Activated CD4-positive, CD25-positive, alpha-beta regulatory T cell (primary cell): ENCODE measurements at places on chromosomes 5 and 9.
A peak's percentile ranks its signal among the peaks of the same experiment; 100 is the strongest.

DNA sequence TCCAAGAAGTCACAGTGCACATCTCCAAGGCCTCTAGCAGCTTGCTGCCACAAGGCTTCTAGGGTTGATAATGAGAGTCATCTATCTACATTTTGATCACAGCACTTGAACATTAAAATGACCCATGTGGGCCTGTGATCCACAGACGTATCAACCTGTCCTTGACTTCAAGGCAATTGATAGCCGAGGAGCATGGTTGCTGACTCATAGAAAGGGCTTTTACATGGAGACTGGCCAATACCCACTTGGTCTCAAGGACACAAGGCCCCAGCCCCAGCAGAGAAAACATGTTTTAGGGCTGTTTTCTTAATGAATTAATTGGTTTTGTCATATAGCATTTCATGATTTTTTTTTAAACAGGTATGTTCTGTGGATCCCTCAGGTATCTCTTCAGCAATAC, 314.0 kb downstream of the SEMA5A start:
- no peak for DNase-seq

DNA sequence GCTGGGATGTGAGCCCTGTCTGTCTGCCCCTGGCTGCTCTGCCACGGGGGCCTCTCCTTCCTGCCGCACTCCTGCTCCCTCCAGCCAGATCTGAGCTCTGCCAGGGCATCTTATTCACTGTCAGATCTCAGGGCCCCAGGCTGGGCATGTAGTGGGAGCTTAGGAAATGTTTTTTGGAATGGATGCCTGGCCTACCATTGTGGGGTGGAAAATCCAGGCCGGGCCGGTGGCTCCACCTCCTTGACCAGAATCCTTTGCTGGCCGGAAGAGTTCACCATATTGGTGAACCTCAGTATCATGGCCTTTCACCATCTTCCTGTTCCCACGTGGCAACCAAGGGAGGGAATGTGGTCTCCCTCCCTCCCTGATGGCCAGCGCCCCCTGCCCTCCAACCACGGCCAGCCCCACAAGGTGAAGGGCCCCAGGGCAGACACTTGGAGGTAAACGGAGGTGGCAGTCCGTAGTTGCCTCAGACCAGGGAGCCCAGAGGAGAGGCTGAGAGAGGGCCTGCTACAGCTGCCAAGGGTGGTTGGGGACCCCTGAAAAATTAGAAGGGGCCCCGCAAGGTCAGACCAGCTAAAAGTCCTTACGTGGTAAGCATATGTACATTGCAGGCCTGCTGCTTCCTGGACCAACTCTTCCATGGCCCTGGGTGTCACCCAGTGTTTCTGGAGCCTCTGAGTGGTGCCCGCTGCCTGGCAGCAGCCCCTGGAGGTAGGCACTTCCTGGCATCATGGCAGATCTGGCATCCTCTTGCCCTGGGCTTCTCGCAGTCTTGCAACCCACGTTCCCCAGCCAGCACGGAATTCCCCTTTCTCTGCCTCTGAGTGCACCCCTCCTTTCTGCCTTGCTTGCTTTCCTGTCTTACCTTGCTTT, 153.3 kb downstream of the RGS3 start:
- DNase-seq: no peak

- DNase-seq: no peak
These were observed 45.7 kb downstream of the TMEM174 start for GRCh38 chr5:73218552-73219171.

- DNase-seq: no peak
These were observed 68.1 kb upstream of the CER1 start for GRCh38 chr9:14790628-14791027.

DNA sequence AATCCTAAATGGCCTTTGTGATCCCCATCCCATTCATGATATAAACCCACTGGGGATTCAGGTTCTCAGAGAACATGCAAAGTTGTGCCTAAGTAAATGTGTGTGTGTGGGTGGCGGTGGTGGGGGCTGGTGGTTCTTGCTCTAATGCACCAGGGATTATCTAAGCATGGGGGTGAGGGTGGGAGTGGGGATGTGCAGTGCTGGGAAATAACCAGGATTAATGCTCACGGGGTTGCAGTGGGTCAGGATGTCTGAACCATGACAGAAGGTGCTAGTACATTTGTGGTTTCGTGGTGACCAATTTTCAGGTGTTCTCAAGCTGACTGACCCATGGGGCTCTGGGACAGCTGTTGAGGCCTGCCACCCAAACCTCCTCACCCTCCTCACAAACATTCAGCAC, 101.0 kb downstream of the ZNF608 start:
- no peak for DNase-seq

DNA sequence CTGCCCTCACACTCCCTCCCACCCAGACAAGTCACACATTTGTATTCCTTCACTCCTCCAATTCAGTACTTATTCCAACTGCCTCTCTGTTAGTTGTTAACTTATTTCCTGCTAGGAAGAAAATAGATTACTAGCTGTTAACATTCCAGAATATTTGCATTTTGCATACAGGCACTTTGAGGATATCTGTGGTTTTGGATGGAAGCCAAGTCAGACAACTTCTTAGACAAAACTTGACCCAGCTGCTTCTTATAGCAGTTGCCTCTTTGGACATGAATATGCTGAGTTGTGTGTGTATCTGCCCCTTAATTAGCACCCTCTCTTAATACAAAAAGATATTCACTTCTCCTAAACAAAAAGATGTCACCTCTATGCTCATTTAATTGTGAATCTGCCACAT, 1280.6 kb upstream of the ACO1 start:
- no peak for DNase-seq

GRCh38 chr9:104872656-104873488, 55.1 kb downstream of the ABCA1 start:
- no peak for DNase-seq

GRCh38 chr5:43006424-43007202, 33.5 kb downstream of the ANXA2R start:
- no peak for DNase-seq

DNA sequence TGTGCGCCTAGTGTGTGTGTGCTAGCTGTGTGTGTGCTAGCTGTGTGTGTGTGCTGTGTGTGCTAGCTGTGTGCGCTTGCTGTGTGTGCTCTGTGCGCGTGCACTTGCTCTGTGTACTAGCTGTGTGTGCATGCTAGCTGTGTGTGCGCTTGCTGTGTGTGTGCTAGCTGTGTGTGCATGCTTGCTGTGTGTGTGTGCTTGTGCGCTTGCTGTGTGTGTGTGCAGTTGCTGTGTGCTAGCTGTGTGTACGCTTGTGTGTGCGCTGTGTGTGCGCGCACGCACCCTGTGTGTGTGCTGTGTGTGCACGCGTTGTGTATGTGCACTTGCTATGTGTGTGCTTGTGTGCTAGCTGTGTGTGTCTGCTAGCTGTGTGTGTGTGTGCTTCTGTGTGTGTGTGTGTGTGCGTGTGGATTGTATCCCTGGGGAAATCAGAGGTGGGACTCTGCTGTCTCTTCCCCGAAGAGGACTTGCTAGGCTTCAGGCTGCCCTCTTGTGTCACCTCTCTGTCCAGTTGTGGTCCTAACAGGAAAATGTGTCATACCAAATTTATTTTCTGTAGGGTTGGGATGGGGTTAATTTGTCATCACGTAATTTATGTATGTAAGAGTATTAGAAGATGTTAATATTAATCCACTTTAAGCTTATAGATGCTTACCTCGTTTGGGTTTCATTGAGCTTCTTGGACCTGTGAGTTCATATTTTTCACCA, 38.9 kb downstream of the TPPP start:
- no peak for DNase-seq

GRCh38 chr9:112970939-112971338, 41.1 kb downstream of the ZNF883 start:
- DNase-seq: no peak

- no peak for DNase-seq
These were observed 339.1 kb upstream of the CCNH start for GRCh38 chr5:87751824-87752223.

GRCh38 chr9:88308831-88309560, 79.2 kb upstream of the SPIN1 start:
- no peak for DNase-seq

DNA sequence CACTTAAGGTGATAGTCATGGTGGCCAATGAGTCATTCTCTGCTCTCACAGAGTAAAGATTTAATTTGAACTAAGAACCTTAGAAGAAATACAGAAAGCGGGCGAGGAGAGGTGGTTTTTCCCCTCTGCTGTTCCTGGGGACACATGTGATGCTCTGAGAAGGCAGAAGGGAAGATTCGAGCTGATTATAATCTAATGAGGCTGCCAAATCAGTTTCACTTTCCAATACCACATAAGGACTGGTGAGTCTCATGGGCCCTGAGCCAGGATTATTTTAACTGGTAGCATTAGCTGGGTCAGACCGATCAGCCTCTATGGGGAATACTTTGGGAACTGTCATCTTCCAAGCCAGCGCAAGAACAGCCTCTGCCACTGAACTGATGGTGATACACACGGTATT, 116.5 kb downstream of the SLC1A3 start:
- no peak for DNase-seq

- no peak for DNase-seq
These were observed 528.7 kb upstream of the DAP start for GRCh38 chr5:11289733-11290132.

- DNase-seq: no peak
These were observed 69.6 kb downstream of the ANKRD33B start for GRCh38 chr5:10633271-10634049.

DNA sequence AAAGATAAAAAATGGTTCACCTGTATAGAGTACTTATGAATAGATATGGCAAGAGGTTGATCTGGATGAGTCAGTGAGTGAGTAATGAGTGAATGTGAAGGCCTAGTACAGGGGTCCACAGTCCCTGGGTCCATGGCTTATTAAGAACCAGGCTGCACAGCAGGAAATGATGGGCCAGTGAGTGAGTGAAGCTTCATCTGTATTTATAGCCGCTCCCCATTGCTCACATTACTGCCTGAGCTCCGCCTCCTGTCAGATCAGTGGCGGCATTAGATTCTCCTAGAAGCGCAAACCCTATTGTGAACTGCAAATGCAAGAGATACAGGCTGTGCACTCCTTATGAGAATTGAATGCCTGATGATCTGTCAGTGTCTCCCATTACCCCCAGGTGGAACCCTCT, 307.7 kb upstream of the ZNF608 start:
- no peak for DNase-seq

DNA sequence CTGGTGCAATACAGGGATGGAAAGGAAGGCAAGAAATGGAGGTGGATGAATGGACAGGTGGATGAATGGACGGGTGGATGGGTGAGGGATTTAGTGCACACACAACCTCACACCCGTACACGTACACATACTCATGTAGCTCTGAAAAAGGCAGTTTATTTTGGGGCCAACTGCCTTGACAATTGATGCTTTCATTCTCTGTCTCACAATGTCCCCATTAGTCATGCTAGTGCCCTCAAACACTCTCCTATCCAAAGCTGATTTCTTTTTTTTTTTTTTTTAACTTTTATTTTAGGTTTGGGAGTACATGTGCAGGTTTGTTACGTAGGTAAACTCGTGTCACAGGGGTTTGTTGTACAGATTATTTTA, 495.0 kb downstream of the DMAC1 start:
- DNase-seq: no peak

DNA sequence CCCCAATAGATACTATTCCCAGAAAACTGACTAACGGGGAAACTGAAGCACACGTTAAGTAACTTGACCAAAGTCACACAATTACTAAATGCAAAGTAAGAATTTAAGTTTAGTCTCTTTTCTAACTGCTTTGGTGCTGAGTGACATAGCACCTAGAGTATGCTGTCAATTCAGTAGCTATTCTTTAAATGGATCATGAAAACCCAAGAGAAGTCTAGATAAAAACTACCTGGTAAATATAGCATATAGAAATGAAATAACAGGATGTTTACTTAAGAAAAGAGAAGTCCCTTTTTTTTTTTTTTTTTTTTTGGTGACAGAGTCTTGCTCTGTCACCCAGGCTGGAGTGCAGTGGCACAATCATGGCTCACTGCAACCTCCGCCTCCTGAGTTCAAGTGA, 129.2 kb downstream of the PDE4D start:
- DNase-seq: no peak

DNA sequence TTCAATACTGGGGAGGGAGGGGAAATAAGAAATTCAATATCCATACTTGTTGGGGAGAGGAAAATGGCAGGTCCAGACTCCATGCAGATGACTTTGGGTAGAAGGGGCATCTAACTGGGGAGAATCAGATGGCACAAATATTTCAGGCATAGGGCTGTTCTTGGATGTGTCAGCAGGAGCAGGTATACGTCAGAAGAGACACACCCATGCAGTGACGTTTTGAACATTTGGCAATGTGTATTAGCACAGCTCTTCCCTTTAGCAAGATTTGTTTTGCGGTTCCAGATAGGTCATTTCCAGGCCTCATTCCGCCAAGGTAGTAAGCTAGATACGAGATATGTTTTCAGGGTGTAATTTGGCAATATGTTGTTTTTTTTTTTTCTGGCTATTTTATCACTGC, 187.2 kb upstream of the CDH10 start:
- DNase-seq: no peak

GRCh38 chr5:132456987-132457361, 33.6 kb downstream of the IRF1 start:
- DNase-seq: no peak

DNA sequence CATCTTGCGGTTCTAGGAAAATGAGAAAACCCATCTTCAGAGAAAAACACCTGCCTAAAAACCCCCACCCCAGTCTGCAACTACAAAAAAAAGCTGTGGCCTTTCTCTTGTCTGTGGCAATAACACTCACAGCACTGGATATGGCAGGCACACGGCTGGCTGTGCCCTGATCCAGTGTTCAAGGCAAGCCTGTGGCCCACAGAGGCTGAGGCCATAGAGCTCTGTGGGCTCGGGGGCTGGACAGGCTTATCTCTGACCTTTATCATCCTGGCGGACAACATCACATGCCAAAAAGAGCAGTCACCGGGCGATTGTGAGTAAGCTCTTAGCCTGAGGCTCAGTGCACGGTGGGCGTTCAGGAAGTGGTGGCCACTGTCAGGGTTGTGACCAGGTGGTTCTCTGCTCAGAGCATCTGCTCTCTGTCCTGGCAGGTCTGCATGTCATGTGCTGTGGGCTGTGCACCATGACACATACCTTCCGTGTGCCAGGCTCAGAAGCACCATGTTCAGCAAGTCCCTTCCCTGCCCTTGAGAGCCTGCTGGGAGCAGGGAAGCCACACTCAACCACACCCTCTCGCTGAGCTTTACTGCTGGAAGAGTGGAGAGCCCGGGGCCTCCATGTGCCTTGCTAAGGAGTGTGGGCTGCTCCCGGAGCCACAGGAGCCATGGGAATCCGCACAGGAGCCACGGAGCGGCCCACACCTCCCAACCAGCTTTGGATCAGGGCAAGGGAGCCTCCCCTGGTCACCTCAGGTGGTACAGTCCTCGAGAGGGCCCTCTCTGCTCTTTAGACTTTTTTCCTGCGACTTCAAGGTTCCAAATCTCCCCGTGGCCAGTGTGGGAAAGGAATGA, 34.6 kb upstream of the WDR38 start:
- DNase-seq: no peak

GRCh38 chr5:671459-672328, 21.5 kb downstream of the TPPP start:
- DNase-seq: peak; percentile 46

- no peak for DNase-seq
These were observed 13.9 kb upstream of the UNC5A start for GRCh38 chr5:176796411-176796810.

- DNase-seq: no peak
These were observed 727 bp upstream of the DNAJA1 start for GRCh38 chr9:33024126-33024965.

GRCh38 chr9:124468061-124468740, 17.9 kb downstream of the ADGRD2 start:
- DNase-seq: no peak

- DNase-seq: no peak
These were observed 4.8 kb downstream of the ATP6V1G1 start for GRCh38 chr9:114592356-114592755.

- no peak for DNase-seq
These were observed 84.9 kb upstream of the CTSL start for GRCh38 chr9:87641067-87641466.

GRCh38 chr5:16750445-16750844, 133.6 kb upstream of the RETREG1 start:
- no peak for DNase-seq
